ENCODE measurements at places on chromosomes 5 and 9. TPM values are rescaled to one million over a fixed set of nuclear protein-coding genes. Genes with fewer than 3 reads are reported as not detected.

- DNase-seq = no peak
- H3K27ac ChIP-seq = no peak overlapping the region
- no peaks in the 10 kb centered on the region for H3K4me1 ChIP-seq
- no peaks in the 10 kb centered on the region for H3K27me3 ChIP-seq
- H3K4me3 ChIP-seq = no peak overlapping the region
Measured at GRCh38 chr5:134568761-134569695, 43.6 kb downstream of the JADE2 start.

DNA sequence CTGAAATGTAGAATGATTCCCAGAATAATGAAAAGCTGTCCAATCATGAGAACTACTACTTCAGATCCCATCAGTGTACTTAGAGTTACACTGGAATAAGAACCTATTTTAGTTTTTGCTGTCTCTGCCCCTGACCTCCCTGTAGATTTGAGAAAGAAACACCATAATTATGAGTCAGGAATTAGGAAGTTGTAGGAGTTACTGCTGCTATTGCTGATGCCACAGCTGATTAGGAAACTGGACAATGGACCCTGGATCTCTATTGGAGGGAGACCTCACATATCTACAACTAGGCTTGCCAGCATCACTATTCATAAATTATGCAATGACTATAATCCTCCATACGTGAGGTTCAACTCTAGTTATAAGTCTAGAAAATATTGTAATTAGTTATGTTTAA, 48.8 kb upstream of the EDIL3 start:
- peaks cover 5% of the 10 kb centered on the region for H3K4me1 ChIP-seq
- H3K4me3 ChIP-seq = no peak overlapping the region
- no peak overlapping the region for H3K27ac ChIP-seq
- DNase-seq = no peak
- no peaks in the 10 kb centered on the region for H3K36me3 ChIP-seq

GRCh38 chr9:98970532-98971041, 26.9 kb downstream of the COL15A1 start:
- H3K27me3 ChIP-seq = peaks cover 25% of the 10 kb centered on the region
- no peak for DNase-seq
- H3K36me3 ChIP-seq = no peaks in the 10 kb centered on the region
- peaks cover 4% of the 10 kb centered on the region for H3K4me1 ChIP-seq
- H3K4me3 ChIP-seq = no peak overlapping the region
- H3K27ac ChIP-seq = no peak overlapping the region

- no peak for DNase-seq
- H3K4me3 ChIP-seq = no peak overlapping the region
- no peaks in the 10 kb centered on the region for H3K27me3 ChIP-seq
- no peak overlapping the region for H3K27ac ChIP-seq
Measured at GRCh38 chr5:86977190-86977589, 290.5 kb upstream of the RASA1 start.

DNA sequence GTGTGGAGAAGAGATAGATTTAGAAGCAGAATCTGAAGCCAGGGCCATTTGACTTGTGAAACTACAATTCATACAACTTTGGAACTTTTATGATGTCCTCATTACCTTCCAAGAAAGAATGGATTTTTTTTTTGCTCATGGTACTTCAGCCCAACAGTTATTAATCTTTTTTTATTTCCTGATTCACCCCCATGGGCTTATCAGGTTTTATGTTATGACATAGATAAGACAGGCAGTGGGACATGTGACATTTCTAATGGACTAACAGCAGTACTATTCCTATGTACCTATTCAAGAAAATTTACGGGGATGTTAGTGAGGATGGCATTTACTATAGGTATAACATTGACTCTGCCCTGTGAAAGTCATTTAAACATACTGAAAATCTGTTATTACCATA, 204.7 kb downstream of the ARHGEF28 start:
- no peaks in the 10 kb centered on the region for H3K36me3 ChIP-seq
- no peaks in the 10 kb centered on the region for H3K4me1 ChIP-seq
- H3K27me3 ChIP-seq = no peaks in the 10 kb centered on the region
- DNase-seq = no peak
- H3K4me3 ChIP-seq = no peak overlapping the region

GRCh38 chr9:85502815-85503655, 238.7 kb downstream of the AGTPBP1 start:
- no peaks in the 10 kb centered on the region for H3K4me1 ChIP-seq
- no peak for DNase-seq
- no peaks in the 10 kb centered on the region for H3K36me3 ChIP-seq

The PCDHB4 gene
- 1.4 TPM for total RNA-seq

The ANKRD31 gene
- total RNA-seq = 0.27 TPM

The FIBCD1 gene
- 6.1 TPM for total RNA-seq

The CNTNAP3B gene
- total RNA-seq = 2.9 TPM

Measured in H1 (cell line).